Sigmoid colon (tissue), 7 donors: ENCODE measurements at places on chromosomes 4 and X. TPM values are rescaled to one million over a fixed set of nuclear protein-coding genes. Genes with fewer than 3 reads are reported as not detected.

- no peak for DNase-seq
Measured at GRCh38 chr4:123299212-123299691, 97.3 kb upstream of the SPRY1 start.

DNA sequence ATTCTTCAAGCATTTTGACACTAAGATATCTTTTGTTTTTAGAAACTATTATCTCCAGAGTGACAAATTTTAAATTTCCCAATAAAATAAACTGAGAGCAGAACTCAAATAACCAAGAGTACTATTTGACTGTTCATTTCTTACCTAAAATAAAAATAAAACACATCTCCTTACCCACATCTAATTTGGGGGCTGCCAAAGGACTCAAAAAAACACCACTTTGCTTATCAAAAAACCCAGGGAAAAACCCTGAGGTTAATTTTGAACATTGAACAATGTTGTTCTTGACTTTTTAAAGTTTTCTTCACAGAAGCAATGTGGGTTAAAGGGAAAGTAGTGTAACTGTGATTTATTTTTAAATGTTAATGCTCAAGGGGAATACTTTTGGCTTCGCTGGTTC is 243.0 kb upstream of the HHIP start:
- no peak for DNase-seq

DNA sequence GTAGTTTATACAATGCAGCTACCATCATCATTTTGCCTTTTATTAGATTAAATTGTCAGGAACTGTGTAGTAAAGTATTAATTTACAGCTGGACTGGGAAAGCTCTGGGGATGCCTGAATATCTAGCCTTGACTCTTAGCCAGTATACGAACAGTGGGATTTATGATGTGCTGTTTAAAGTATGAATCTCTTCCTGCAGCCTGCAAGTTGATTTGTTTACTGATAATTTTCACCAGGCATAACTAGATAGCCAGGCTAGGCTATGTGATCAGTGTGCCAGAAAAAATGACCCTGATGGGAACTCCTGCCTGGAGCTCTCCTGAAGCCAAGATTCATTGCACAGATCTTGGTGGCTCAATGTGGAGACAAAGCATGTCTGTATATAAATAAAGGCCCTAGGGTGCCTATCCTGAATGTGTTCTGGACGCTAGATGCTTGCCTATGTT is 119.2 kb downstream of the SCLT1 start:
- DNase-seq: no peak

DNA sequence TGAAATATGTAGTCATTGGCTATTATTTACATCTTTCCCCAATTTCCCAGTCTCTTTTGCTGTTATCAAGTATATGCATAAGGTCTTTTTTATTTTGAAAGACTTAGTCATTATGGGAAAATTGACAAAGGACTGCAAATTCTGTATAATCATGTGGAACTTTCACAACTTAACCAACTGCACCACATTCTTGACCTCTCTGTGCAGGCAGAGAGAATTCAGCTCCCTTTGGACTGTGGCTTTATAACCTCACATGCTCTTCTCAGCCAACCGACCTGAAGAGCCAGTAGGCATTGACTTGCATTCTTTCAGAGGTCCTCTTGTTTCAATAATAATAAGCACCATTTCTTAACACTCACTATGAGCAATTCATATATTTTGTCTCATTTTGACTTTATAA is 66.9 kb downstream of the ANXA3 start:
- DNase-seq: no peak

DNA sequence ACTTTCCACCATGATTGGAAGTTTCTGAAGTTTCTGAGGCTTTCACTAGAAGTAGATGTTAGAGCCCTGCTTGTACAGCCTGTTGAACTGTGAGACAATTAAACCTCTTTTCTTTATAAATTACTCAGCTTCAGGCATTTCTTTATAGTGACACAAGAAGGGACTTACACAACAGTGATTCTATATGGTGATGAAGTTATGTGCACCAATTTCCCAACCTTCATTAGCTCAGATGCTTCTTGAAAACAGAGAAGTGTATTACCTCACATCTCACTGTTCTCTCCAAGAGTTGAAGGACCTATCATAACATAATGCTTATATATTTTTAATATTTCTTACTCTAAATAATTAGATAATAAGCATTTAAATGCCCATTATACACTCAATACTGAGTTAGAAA is 202.1 kb upstream of the ANXA10 start:
- DNase-seq: no peak

- DNase-seq: peak; percentile 91
Measured at GRCh38 chr4:37976991-37977470, 16.8 kb downstream of the PTTG2 start.

The VCX gene
- total RNA-seq: not detected

The RASGEF1B gene
- total RNA-seq: 5.0 TPM

The RPA4 gene
- 3.9 TPM for total RNA-seq

The VEGFD gene
- 0.99 TPM for total RNA-seq

The ART3 gene
- total RNA-seq: 4.7 TPM
